Small intestine (tissue), 16 donors: ENCODE measurements at places on chromosomes 4 and X.

- DNase-seq = no peak
These were observed 54.8 kb upstream of the SORCS2 start for GRCh38 chr4:7137326-7138200.

GRCh38 chr4:170662250-170662649, 572.5 kb upstream of the AADAT start:
- peak; percentile 11 for DNase-seq

DNA sequence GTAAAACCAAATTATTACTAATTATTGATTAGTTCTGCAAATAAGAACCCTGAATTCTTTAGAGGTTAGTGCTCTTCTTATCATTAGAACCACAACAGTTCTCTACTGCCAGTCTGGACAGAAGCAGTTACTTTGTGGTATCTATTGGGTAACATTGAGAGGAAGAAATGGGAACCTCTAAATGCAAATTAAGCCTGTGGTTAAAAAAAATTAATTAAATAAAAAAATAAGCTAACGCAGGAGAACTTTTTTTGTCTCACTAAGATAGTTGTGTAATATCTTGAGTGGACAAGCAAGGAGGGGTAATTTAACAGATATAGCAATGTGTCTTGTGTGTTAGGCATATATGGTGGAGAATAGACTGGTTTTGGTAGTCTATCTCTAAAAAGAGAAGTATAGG, 32.9 kb upstream of the TET2 start:
- no peak for DNase-seq

- DNase-seq = no peak
These were observed 7.2 kb upstream of the EFNB1 start for GRCh38 chrX:68821616-68822015.

DNA sequence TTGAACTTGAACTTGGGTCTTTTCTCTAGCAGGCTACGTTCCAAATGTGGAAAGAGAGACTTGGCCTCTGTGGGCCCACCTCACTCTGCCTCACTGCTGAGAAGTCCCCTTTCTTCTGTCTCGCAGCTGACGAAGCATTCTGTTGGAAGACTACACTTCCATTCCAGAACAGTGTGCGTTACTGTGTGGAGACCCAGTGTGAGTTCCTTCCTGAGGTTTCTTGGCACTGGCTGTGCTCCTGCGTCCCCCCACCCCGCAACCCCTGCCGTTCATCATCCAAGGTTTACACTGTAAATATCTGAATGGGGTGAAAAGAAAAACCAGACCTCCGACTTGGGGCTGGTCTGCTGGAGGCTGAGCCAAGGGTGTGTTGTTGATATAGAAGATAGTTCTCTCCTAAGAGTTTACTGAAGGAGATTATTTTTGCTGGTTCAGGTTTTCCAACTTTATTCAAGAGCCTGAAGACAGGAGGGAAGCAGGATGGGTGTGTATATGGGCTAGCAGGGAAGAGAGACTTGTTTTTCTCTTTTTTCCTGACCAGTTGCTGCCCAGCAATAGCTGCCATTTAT, 34.7 kb downstream of the NHSL2 start:
- no peak for DNase-seq

- DNase-seq = no peak
These were observed 17.7 kb downstream of the FOXR2 start for GRCh38 chrX:55640854-55641253.

- DNase-seq = no peak
These were observed 31.0 kb upstream of the SLC34A2 start for GRCh38 chr4:25624616-25625015.

GRCh38 chr4:100289530-100289888, 99.2 kb upstream of the DDIT4L start:
- DNase-seq = no peak

DNA sequence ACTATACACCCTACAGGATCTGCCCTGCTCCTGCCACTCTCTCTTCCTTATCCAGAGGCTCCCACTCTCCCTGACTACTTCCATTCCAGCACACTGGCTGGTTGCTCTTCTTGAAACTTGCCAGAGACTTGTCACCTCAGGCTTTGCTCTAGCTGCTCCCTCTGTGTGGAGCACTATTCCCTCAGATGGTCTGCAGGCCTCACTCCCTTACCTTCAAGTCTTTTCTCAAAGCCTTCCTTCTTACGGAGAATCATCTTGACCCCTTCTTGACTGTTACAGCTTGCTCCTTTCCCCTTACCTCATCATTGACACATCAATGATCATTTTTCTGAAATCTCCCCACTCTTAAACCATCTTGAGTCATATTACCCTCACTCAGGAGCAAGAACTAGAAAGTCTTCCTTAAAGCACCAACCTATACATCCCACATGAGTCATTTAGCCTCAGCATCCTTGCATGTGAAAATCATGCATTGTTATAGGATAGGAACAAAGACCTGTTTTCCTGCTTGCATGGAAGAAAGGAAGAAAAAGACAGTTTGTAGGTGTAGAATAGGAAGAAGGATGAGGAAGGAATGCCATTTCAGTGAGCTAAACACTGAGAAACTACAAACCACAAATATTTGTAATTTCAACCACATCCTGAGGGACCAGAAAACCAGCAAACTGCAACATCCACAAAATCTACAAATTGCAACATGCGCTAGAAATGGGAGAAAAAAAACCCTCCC, 55.7 kb downstream of the ANTXR2 start:
- DNase-seq = no peak

DNA sequence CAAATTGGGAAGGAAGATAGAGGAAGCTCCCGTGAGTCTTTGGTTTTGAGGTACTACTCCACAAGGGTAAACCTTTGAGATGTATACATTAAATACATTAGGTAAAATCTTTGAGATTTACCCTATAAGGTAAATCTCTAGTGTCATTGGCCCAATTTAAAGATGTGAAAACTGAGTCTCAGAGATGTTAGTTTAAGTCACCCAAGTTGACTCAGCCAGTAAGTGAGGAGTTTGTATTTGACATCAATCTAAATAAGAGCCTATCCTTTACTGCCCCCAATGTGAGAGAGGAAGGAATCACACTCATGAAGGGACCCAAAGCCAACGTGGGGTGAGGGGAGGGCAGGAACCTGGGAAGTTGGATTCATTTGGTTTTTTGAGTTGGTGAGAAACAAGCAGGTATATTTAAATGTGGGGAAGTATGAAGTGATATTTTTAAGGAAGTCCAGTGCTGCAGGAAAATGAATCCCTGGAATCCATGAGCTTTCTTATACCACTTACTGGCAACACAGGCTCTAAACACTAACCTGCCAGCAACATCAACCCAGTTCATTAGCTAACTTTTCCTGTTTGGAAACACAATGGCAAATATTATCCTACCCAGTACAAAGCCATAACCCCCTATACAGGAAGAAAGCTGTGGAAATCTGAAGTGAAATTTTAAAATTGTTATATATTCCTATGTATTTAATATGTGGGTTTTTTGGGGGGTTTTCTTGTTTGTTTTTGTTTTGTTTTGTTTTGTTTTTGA, 55.3 kb downstream of the PALLD start:
- DNase-seq = no peak

GRCh38 chrX:15376956-15377355, 7.3 kb downstream of the VEGFD start:
- no peak for DNase-seq

DNA sequence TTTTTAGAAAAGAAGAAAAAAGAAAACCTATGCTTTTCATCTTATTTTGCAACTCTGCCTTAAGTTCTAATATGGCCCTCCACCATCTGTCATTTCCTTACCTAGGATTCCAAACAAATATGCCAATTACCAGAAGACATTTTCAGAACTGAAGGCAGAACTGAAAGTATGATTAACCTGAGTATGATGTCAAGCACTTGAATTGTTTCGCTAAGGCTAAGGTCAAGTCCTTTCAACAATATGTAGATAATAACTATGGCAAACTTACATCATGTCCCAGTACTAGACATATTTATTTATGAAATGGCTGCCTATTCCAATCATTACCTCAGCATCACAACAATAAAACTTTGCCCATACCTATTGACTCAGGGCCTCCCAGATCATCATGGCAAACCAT, 91.0 kb downstream of the OR13H1 start:
- no peak for DNase-seq

DNA sequence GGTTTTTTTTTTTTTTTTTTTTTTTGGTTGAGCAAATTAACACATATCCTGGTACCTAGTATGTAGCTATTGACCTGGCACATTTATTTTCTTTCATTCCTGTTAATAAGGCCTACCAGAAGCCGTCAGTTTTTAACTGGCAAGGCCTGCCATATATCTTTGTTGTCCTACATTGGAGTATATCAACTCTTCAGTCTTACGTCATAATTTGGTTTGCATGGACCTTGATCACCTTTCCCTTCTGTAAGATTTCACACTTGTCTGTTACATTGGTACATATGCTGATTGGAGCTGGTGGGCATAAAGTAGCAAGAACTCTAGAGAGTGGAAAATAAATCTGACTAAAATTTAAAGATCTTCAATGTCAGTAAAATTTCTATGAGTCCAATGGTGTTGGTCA, 1658.0 kb downstream of the C4orf33 start:
- no peak for DNase-seq

DNA sequence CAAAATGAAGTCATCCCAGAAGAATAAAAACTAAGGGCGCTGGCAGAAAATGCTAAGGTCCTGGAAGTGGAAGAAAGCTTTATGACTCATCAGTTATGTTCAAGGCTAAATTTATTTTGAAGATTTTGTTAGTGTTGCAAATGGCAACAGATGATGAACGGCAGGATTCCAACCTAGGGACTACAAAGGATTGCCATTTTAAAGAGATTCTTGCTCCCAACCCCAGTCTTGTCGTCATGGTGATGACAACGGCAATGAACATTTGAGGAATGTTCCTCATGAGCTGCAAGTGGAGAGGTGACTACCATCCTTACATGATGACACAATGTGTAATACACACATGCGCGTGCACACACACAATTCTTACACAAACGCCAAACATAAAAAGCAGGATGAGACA, 54.4 kb upstream of the FTHL17 start:
- DNase-seq = no peak

- no peak for DNase-seq
These were observed 489.4 kb downstream of the TECRL start for GRCh38 chr4:63919636-63920365.

DNA sequence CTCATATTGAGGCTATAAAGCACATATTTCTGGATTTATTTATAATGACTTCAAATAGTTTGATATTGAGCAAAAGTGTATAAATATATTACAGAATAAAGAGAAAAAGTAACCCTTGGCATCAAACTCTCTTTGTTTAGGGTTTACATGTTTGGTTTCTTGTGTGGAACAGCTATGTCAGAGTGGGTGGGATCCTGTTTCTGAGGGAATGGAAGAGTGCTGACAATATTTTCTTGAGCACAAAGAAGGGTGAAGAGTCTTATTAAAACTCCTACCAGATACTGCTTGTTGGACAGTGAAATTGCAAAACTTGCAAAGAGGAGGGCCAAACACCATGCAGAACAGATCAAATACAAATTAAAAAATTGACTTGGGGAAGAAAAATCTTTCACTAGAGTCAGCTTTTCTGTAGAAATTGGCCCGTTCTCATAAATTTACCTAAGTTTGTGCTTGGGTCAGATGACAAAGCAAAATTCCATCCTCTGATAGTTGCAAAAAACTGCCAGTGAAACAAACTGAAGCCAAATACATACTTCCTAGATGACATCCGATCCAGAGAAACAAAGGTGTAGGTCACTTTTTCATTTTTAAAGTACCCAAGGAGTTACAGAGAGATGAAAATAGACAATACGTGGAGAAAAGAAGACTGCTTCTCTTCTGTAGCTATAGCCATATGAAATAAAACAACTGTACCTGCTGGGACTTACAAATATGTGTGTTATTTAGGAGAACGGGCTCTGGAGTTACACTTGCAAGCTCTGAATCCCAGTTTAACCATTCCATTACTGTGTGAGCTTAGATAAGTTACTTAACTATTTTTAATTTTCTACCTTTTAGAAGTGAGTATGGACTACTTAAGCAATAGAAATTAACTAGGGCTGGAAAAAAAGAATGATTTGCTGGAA, 133.3 kb downstream of the MAML3 start:
- DNase-seq = no peak

GRCh38 chrX:69616457-69617203, 717 bp downstream of the EDA start:
- peak; percentile 56 for DNase-seq

DNA sequence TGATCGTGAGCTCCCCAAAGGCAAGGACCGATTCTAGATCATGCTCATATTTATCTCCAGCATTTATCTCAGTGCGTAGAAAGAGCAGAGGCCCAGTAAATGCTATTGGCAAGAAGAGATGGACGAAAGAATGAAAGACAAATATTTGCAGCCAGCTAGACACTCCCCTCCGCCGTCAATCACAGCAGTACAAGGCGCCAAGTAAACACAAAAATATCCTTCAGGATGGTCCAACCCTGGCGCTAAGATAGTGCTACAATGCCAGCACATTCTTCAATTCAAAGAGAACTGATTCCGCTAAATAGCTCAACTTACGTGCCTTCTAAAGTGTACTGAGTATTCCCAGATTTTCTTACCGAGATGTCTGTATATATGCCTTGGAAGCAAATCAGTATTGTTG, 114.5 kb downstream of the DDX53 start:
- no peak for DNase-seq

- DNase-seq = no peak
These were observed 71.4 kb downstream of the AREG start for GRCh38 chr4:74516303-74516702.

- DNase-seq = peak; percentile 51
These were observed 41.3 kb downstream of the ABLIM2 start for GRCh38 chr4:8117278-8117682.

GRCh38 chr4:158817562-158818296, 48.9 kb downstream of the FNIP2 start:
- DNase-seq = no peak

- DNase-seq = no peak
These were observed 14.1 kb upstream of the PAPSS1 start for GRCh38 chr4:107734120-107734519.

DNA sequence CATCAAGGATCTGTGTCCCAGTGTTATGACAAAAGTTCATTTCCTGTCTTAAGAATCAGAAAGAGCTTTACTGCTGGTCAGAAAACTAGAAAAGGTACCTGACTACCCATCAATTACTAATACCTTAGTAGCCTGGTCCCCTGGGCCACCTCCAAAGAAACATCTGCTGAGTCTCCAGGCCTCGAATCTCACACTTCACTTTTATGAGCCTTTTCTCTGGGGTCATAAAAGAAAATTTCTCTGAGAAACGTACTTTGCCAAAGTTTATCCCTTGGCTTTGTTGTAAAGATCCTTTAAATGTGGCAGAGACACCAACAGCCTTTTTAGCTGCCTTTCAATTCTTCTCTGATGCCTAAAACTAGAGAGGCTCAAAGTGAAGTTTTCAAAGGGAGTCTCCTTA, 17.8 kb downstream of the GUCY1A1 start:
- DNase-seq = no peak

- DNase-seq = peak; percentile 13
These were observed 68.3 kb downstream of the LARP7 start for GRCh38 chr4:112704991-112705845.
